C1 segment of cervical spinal cord (tissue), 14 donors: ENCODE measurements at places on chromosomes 13 and 19.

DNA sequence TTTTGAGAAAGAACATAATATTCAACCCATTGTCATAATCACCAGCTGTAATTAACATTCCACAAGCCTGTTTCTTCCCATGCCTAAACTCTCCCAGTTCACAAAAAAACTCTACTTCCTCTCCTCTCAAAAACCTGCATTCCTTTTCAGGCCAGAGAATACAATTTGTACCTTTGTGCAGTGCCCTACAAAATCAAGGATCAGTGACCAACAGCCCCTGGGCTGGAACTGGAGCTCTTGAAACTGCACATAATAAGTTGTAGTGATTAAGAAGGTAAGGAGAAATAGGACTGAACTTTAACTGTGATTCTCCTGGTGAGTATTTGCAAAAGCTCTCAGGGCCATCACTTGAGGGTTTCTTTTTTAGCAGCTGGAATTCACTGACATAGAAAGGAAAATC lies 472.7 kb downstream of the RFC3 start:
- DNase-seq, result no peak

DNA sequence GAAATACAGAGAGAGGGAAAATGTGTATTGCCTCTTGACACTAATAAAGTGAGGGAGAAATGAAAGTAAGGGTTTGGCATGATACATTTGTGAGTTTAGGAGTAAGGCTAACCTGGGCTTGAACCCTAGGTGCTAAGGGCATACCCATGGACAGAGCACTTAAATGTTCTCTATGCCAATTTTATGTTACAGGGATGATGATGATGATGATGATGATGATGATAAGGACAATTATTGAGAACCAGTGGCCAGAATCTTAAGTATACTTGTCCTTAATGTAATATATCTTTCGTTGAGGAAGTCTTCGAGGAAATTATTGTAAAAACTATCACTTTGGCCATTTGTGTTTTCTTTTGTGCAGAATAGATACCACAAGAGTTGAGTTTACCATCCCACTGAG lies 33.2 kb downstream of the DPY19L3 start:
- DNase-seq, result no peak

GRCh38 chr13:87123987-87124784 lies 547.0 kb upstream of the SLITRK5 start:
- no peak for DNase-seq

GRCh38 chr13:111558700-111559088 lies 238.3 kb downstream of the TEX29 start:
- DNase-seq, result no peak

- no peak for DNase-seq
Measured at GRCh38 chr13:31885994-31886393, 145.6 kb upstream of the FRY start.

DNA sequence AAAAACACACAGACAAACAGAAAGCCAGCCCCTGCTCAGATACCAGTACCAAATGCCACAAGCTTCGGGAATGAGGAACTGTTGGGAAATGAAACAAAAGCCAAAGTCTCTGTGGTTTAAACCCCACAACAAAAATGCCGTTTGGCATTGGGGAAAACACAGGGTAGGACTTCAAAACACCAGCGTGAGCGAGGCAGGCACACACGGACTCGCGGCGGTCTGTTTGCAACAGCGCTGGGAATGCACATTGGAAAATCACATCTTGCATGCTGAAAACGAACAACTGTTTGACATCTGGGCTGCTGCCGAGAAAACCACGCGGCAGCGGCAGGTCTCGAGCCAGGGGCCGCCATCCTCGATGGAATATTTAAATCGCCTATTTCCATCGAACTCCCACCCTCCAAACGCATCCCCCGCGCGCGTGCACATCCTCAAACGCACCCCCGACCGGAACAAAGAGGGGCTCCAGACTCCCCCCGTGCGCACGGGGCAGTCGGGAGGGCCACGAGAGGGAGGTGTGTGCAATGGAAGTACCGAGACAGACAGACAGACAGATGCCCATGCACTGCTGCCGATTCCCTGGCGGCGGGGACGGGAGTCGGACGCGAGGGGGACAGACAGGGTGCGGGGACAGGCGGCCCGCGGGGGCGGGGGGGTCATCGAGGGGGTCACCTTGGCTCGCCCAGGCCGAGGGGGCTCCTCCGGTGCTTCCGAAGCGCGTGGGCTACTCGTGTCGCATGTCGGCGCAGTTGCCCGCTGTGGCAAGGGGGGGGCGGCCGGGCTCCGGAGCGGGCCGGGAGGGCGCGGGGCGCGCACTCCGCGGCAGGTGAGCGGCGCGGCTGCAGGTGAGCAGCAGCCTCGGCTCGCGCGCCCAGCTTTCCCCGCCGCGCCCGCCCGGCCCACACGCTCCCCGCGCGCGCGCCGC lies at the start of gene GPR12:
GPR12 (minus strand) TSS at position 880 of the 925 bp plus-strand sequence. CDS start 959 bp downstream, outside the sequence.
- no peak for DNase-seq

DNA sequence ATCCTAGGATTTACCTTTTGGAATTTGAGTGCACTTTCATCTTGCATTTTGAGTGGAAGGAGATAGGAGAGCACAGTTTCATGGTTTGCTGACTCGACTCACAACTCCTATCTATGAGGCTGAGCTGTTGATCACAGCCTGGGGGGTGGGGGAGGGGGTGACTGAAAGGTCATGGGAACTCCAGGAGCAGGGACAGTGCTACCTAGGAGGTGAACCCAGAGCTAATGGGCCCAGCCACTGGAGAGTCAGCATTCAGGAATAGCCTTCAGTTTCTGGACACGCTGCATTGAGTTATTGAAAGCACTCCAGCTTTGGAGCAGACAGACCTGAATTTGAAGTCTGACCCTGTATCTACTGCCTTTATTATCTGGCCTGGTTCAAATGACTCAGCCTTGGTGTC lies 339.9 kb downstream of the SLC7A1 start:
- DNase-seq, result no peak
